ENCODE measurements at places on chromosomes 16 and 17.

DNA sequence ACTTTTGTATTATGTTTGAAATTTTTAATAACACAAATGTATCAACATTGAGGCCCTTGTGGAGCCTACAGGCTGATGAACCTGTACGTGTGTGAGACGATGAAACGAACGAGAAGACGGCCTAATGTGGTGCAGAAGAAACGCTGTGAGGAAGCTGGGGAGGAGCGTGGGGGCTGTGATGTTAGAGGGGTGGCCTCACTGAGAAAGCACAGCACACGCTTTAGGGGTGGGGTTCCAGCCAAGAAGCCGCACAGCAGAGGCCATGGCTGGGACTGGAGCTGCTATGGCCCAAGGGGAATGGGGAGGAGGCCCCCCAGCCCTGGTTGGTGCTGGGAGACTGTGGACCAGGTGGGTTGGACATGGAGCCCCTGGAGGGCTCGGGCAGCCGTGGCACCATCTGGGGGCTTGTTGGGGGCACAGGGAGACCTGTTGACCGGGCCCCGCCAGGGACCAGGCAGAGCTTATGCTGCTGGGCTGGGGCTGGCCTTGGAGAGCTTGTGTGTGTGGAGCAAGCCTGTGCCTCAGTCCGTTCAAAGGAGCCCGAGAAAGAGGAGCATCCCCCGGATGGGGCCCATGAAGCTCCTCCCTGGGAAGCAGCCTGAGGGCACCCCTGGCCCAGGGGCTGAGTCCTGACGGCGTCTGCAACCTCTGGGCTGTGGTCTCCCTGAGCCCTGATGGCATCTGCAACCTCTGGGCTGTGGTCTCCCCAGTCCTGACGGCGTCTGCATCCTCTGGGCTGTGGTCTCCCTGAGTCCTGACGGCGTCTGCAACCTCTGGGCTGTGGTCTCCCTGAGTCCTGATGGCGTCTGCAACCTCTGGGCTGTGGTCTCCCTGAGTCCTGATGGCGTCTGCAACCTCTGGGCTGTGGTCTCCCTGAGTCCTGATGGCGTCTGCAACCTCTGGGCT is 44.7 kb downstream of the METRNL start:
- DNase-seq, result peak; percentile 41

GRCh38 chr17:68248199-68248825 is 469 bp downstream of the AMZ2 start:
- DNase-seq, result no peak

DNA sequence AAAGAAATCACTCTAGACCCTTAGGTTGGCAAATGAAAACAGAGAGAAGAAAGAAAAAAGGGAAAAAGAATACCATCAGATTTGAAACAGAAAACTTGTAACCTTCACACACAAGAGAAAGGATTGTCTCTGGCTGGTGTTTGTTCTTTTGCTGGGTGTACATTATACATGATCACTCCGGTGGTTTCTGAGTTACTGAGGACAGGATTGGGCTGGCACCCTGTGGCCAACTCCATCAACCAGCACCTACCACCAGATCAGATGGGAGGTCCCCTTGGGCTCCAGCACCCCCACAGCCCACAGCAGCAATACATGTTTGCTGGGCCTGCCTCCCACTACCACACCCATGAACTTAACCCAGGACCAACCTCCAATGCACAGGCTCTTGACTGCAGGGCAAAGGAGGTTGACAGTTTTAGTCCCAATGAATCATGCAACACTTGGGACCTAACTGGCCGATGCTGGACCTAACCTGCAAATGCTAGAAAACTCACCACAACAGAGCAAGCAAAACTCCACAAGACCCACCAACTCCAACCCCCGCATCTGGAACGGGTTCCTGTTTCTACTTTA is 308.3 kb downstream of the SOX9 start:
- no peak for DNase-seq

DNA sequence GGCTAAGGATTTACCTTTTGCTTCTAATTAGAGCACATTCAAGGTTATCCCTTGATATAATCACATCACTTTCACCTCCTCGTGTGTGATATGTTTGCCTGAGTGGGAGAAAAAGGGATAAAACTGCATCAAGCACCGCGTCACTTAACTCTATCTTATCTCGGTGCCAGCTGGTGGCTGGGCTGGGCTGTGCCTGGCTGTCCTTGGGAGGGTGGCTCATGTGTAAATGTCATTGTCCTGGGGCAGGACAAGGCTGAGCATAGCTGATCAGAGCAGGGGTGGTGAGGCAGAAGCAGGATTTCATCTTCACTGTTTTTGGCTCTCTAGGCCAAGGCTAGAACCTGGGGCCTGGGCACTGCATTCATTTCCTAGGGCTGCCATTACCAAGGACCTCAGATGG is 105.3 kb downstream of the RAP1GAP2 start:
- DNase-seq, result no peak
